ENCODE measurements at places on chromosomes 5 and 9.
A peak's percentile ranks its signal among the peaks of the same experiment; 100 is the strongest.

DNA sequence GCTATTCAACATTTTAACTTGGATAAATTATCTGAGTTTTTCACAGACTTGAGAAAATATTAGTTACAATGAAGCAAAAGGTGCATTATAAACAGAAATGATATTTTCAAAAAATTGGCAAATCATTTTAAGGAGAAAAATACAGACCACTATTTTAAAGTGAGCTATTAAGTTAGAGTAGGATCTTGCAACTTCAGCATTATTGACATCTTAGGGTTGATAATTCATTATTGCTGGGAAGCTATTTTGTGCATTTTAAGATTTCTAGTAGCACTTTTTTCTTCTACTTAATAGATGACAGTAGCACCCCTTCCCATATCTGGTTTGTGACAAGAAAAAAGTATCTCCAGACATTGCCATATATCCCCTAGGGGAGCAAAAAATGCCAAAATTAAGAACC, 774.1 kb downstream of the CDH12 start:
- DNase-seq, result no peak

DNA sequence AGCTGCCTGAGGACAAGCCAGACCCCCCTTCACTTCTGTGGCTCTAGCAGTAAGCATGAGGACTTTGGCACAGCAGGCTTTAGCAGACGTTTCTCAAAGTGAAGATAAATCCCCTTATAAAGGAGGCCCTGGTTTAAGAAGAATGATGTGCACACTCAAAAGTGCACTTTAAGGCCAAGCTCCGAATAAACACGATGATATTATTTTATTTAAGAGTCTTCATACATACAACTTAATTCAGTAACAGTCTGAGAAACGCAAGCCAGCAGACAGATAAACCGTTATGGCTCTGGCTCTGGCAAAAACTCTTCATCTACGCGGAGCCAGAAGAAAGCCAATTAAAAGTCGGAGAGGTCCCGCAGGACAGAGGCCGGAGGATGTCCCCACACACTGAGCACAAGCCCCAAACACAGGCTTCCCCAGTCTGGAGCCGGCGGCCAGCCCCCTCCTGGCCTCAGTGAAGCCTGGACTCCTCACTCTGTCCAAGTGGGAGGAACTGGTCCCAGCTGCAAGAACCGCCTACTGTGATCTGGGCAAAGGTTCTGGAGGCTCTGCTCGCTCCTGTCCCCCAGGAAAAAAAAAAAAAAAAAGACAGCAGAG, 44.6 kb downstream of the ADAMTS2 start:
- no peak for DNase-seq

GRCh38 chr5:132905938-132906337, 32.5 kb downstream of the LEAP2 start:
- DNase-seq, result peak; percentile 73

- DNase-seq, result no peak
Measured at GRCh38 chr5:17160756-17161040, 56.7 kb upstream of the BASP1 start.

GRCh38 chr9:3863111-3863528, 337.3 kb upstream of the RFX3 start:
- no peak for DNase-seq

- DNase-seq, result no peak
Measured at GRCh38 chr9:136578915-136579649, 33.2 kb upstream of the NOTCH1 start.

- peak; percentile 72 for DNase-seq
Measured at GRCh38 chr5:151264113-151264512, 11.1 kb downstream of the GM2A start.

DNA sequence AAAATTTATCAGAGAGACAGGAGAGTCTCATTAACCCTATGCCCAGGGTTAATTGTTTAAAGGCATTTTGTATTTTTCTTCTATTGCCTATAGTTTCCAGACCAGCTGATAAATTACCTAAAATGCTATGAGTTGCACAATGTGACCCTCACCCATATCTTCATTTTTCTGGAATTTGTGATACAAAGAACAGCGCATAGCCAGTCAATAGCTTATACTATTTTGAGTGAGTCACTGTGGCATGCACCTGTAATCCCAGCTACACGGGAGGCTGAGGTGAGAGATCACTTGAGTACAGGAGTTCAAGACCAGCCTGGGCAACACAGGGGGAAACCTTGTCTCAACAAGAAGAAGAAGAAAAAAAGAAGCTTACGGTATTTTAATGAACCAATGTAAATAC, 2.8 kb downstream of the C9orf153 start:
- no peak for DNase-seq

Measured in epithelial cell of prostate (primary cell).